ENCODE measurements at places on chromosomes 1 and 21.

- no peak for DNase-seq
Measured at GRCh38 chr1:76144247-76144646, 69.7 kb downstream of the ST6GALNAC3 start.

DNA sequence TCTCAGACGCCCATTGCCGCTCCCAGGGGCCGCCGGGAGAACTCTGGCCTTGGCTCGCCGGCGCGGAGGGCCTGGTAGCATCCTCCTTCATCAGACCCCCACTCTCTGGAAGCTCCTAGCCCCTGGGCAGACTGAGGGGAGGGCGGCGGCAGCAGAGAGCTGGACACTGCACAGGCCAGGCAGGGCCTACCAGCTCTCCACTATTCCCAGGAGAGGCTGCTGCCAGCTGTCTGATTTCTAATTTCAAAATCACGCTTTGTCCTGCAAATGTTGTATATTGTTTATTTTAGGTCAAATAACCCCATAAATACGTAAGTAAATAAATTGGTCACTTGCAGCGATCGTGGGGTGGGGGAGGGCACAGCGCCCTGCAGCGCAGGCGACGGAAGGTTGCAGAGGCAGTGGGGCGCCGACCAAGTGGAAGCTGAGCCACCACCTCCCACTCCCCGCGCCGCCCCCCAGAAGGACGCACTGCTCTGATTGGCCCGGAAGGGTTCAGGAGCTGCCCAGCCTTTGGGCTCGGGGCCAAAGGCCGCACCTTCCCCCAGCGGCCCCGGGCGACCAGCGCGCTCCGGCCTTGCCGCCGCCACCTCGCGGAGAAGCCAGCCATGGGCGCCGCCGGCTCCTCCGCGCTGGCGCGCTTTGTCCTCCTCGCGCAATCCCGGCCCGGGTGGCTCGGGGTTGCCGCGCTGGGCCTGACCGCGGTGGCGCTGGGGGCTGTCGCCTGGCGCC is at the start of gene MTARC1:
Gene MTARC1, plus strand, starts transcription at position 577 of the 732 bp plus-strand sequence. Its CDS starts 32 bp downstream, at position 609.
- DNase-seq, result no peak

- no peak for DNase-seq
Measured at GRCh38 chr1:3074297-3074741, 5.3 kb downstream of the PRDM16 start.

DNA sequence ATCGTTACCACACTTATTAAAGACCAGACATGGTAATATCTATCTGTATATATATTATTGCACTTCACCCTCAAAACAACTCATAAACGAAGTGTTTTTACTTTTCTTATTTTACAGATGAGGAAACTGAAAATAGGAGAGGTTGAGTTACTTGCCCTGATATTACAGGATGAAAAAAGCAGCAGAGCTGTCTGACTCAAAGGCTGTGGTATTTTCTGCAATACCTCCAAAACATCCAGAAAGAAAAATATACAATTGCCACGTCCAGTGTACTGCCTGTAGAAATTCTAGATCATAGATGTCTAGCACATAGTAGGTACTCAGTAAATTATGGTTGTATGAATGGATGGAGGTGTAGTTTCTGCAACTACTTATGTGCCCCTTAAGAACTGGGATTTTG is 5.2 kb upstream of the TARBP1 start:
- no peak for DNase-seq

GRCh38 chr1:9105336-9105867 is 23.5 kb downstream of the GPR157 start:
- DNase-seq, result no peak

DNA sequence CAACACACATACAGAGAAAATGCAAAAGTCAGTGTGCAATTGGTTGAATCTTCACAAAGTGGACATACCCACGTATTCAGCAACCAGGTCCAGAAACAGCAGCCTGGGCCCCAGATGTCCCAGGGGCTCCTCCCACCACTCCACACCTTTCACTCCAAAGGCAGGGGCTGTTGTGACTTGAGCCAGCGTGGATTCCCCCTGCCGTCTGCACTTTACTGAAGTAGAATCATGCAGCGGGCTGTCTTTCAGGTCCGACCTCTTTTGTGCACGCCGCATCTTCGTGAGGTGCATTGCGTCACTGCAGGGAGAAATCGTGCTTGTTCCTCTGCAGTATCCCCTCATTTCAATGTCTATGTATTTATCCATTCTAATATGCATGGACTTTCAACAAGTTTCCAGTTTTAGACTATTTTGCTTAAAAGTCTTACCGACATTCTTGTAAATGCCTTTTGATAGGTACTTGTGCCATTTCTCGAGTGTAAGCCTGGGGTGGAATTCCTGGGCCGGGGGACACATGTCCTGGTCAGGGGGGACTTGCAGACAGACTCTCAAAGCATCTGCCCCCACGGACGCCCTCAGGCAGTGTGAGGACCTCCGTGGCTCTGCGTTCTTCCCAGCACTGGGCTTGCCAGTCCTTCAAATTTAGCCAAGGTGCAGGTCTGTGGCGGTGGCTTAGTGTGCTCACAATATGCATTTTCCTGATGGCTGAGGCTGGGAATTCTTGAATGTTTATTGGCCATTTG is 29.3 kb upstream of the ACTRT2 start:
- no peak for DNase-seq

GRCh38 chr1:14137411-14138134 is 437.6 kb downstream of the PRDM2 start:
- DNase-seq, result no peak

GRCh38 chr1:205118752-205119151 is 3.0 kb downstream of the RBBP5 start:
- no peak for DNase-seq

GRCh38 chr21:34126269-34126668 is 52.9 kb downstream of the MRPS6 start:
- no peak for DNase-seq

DNA sequence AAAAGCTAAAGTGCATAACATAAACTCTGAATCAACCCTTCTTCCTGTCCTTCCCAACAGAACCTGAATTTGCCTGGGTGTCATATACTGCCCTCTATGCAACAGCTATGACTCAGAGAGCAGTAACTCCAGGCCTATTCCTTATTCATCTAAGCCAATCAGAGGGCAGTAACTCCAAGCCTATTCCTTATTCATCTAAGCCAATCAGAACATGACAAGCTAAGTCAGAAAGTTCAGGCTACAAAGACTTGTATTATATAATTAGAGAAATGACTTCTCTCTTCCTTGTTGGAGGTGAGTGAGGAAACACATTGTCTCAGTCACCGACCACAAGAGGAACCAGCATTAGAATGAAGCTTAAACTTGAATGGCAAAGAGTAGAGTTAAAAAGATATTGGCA is 26.2 kb upstream of the TADA1 start:
- DNase-seq, result no peak

DNA sequence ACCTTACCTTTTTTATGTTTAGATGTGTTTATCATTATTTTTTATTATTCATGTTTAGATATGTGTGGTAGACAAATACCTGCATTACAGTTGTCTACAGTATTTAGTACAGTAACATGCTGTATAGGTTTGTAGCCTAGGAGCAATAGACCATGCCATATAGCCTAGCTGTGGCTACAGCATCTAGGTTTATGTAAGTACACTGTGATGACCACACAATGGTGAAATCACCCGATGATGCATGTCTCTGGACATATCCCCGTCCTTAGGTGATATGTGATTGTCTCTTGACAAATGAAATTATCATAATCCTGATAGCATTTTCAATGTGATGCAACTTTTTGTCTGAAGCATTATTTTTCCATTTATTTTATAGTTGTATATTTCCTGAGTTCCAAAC is 121.2 kb downstream of the DISP1 start:
- no peak for DNase-seq

GRCh38 chr1:44553771-44554170 is 120.5 kb downstream of the TMEM53 start:
- no peak for DNase-seq

DNA sequence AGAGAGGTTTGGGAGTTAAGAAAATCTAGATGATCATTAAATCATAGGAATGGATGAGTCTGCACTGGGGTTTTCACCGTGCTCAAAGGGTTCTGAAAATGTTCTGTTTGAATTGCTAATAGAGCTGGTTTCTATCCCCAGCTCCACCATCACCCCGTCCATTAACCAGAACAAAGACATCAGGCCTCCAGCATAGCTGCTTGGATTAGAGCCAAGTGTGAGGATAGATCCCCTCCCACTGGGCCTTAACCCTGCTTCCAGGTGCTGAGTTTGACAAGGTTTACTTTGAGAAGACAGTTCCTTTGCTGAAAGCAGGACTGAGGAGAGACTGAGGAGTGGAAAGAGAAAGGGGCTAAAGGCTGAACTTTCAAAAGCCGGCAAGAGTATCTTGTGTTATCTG is 48.3 kb downstream of the MPZL1 start:
- DNase-seq, result no peak

DNA sequence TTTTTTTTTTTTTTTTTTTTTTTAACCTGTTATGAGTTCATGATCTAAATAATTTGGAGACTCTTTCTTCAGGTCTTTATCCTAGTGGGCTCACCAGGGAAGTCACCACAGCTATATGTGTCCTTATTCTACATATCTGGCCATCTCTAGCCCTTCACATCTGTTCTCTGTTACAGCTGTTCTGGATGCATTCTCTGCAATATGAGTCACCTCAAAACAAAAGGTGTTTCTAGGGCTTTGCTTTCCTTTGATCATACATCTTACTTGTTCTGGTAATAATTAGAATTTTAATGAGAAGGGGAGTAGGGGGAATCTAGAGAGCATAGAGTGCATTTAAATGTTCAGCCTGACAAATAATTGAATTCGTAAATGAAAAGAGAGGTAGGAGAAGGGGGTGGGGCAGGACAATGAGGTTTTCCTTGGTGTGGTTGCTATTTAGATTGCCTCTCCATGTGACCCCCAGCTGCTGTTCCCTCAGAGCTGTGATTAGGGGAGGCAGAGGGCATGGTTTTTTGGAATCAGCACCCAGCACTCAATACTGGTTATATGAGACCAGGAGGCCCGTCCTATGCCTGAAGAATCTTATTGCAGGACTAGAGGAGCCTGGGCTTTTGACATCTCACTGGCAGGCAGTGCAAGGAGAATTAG is 8.0 kb downstream of the SYT6 start:
- no peak for DNase-seq

DNA sequence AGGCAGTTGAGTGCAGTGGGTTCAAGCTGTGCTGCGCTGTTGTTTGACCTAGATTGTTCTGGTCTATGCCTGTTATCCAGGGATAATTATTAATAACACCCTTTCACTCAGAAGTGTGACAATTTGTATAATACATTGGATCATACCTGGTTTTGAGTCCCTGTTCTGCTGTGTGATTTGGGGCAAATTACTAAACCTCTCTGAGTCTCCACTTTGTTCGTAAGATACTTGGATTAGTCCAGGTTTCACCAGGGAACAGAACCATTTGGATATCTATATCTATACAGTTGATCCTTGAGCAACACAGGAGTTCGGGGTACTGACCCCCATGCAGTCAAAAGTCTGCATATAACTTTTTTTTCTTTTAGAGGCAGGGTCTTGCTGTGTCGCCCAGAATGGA is 2.3 kb downstream of the NENF start:
- no peak for DNase-seq

DNA sequence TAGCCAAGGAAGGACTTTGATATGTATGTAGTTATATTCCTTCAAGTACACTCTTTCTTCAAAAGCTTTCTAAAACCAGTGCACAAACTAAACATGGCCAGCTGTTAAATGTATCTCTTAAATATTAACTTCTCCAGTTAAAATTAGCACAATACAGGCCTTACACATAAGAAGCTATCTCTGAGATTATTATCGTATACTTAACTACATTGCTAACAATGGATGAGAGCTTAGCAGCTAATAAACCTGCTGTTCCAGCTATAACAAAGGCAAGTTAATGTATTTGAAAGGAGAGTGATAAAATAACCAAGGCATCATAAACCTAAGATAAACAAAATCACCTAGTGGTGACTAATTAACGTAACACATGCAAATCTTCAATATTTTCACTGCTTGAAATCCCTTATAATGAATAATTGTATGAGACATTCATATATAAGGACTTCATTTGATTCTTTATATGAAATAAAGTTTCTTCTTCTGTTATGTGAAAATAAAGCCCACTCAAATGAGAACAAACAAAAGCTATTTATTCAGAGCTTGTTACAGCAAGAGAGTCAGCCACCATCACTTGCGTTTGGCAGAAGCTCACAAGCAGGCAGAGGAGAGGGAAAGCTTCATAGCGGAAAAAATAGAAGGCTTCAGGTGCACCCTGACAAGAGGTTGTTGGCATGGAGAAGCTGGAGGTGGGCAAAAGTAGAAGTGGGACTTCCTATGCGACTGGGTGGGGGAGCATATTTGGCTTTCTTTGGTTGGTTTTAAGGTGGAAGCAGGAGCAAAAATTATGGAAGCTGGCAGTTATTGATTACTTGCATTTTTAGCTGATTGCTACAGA is 274.1 kb upstream of the CHRM3 start:
- DNase-seq, result no peak

GRCh38 chr21:28856588-28857250 is 136.0 kb downstream of the LTN1 start:
- no peak for DNase-seq

GRCh38 chr1:119372503-119373086 is 4.0 kb downstream of the HAO2 start:
- DNase-seq, result no peak

DNA sequence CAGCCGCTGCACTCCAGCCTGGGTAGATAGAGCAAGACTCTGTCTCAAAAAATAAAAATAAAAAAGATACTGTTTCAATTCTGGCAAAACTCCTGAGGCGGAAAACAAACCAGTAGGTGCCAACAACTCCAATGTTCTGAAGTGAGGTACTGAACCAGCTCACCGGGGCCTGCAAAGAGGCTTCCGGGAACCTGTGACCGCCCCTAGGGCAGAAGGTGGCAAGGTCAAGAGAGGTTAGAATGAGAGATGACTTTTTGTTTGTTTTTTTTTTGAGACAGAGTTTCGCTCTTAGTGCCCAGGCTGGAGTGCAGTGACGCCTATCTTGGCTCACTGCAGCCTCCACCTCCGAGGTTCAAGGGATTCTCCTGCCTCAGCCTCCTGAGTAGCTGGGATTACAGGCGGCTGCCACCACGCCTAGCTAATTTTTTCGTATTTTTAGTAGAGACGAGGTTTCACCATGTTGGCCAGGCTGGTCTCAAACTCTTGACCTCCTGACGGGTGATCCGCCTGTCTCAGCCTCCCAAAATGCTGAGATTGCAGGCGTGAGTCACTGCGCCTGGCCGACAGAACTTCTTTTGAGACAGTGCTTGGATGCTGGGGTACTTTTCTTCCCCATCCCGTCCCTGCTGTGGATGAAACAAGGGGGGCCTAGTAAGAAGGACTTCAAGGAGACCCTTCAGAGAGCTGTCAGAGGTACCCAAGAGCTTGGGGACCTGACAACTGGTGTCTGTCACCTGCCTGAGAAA is 91.9 kb upstream of the SLC25A33 start:
- no peak for DNase-seq

- DNase-seq, result peak; percentile 61
Measured at GRCh38 chr21:31604591-31605190, 54.8 kb upstream of the SOD1 start.

- no peak for DNase-seq
Measured at GRCh38 chr1:34547046-34547674, 207.7 kb upstream of the GJB5 start.

GRCh38 chr1:104699433-104699832 is 949.7 kb downstream of the AMY1C start:
- no peak for DNase-seq

- DNase-seq, result no peak
Measured at GRCh38 chr1:77039739-77040138, 172.5 kb downstream of the ST6GALNAC5 start.

GRCh38 chr1:172185211-172185610 is 235.3 kb upstream of the C1orf105 start:
- no peak for DNase-seq

Measured in activated T-cell treated with anti-CD3 and anti-CD28 coated beads for 1 hour (primary cell).